Testis (tissue), 5 donors: ENCODE measurements at places on chromosomes 16 and 17. TPM values are rescaled to one million over a fixed set of nuclear protein-coding genes. Genes with fewer than 3 reads are reported as not detected.

GRCh38 chr17:78986048-78986648, 6.4 kb upstream of the LGALS3BP start:
- H3K27ac ChIP-seq = peak overlapping the region; percentile 80
- H3K4me3 ChIP-seq = no peak overlapping the region
- no peaks in the 10 kb centered on the region for H3K36me3 ChIP-seq
- DNase-seq = peak; percentile 73

- no peaks in the 10 kb centered on the region for H3K36me3 ChIP-seq
- no peak overlapping the region for H3K4me3 ChIP-seq
- H3K27me3 ChIP-seq = no peaks in the 10 kb centered on the region
Observed at GRCh38 chr16:8565498-8565897, 24.8 kb downstream of the TMEM114 start.

The SNAI3 gene
- total RNA-seq = 3.0 TPM

The SPATA32 gene
- total RNA-seq = 47.4 TPM
